ENCODE measurements at places on chromosomes 5 and 9. TPM values are rescaled to one million over a fixed set of nuclear protein-coding genes. Genes with fewer than 3 reads are reported as not detected.
A peak's percentile ranks its signal among the peaks of the same experiment; 100 is the strongest.

The FOXD4L4 gene
- 0.36 TPM for total RNA-seq

The CCNJL gene
- 3.5 TPM for total RNA-seq

The SLC1A3 gene
- 12.4 TPM for total RNA-seq

The PCDHGA10 gene
- 11.4 TPM for total RNA-seq

The SPINK13 gene
- not detected for total RNA-seq

The FBP2 gene
- not detected for total RNA-seq

The GRAMD2B gene
- 30.6 TPM for total RNA-seq

The ADRA1B gene
- 16.0 TPM for total RNA-seq

The PCDHGA7 gene
- 8.0 TPM for total RNA-seq

The ADGRV1 gene
- total RNA-seq: 0.36 TPM

DNA sequence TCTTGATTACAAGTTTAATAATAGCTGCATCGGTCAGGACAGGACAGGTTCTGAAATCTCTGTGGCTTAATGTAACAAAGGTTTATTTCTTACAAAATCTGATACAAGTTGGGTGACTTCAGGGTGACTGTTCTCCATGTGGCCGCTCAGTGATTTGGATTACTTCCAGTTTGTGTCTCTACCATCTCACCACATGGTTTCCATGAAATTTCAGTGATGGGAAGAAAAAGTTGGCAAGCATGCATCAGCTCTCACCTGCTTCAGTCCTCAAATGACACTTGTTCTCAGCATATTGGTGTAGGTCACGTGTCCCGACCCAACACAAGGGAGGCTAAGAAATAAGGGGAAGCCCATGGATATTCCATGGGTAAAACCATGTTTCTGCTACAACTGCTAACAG is 7.8 kb upstream of the TMEM268 start:
- no peak for DNase-seq

DNA sequence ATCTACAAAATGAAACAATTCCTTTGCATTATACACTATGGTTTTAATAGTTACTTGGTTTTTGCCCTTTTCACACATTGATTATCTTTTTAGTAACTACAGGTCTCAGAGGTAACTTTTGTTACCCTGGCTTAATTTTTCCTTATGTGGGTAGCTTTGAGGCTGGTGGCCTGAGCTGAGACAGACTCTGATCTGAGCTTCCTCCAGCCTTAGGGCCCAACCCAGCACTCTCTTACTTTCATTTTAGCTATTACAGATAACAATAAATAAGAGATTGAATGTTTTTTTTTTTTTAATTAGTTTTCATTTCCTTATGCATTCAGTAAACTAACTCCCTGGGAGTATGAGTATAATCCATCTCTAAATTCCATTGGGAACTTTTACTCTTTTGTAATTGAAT is 15.1 kb upstream of the OXCT1 start:
- DNase-seq: no peak

- DNase-seq: no peak
These were observed 11.1 kb downstream of the UNC5A start for GRCh38 chr5:176821441-176821840.

DNA sequence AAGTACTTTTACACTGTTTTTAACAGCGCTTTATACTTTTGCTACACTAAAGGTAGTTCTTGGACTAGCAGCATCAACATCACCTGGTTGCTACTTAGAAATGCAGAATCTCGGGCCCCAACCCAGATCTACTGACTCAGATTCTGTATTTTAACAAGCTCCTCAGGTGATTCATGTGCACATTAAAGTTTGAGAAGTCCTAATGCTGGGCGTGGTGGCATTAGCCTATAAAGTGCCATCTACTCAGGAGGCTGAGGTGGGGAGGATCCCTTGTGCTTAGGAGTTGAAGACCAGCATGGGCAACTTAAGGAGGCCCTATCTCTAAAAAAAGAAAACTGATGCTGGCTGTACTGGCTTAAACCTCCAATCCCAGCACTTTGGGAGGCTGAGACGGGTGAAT is 26.7 kb downstream of the TMEM252 start:
- DNase-seq: no peak

GRCh38 chr9:125296843-125297372 is 35.3 kb downstream of the GAPVD1 start:
- DNase-seq: no peak

DNA sequence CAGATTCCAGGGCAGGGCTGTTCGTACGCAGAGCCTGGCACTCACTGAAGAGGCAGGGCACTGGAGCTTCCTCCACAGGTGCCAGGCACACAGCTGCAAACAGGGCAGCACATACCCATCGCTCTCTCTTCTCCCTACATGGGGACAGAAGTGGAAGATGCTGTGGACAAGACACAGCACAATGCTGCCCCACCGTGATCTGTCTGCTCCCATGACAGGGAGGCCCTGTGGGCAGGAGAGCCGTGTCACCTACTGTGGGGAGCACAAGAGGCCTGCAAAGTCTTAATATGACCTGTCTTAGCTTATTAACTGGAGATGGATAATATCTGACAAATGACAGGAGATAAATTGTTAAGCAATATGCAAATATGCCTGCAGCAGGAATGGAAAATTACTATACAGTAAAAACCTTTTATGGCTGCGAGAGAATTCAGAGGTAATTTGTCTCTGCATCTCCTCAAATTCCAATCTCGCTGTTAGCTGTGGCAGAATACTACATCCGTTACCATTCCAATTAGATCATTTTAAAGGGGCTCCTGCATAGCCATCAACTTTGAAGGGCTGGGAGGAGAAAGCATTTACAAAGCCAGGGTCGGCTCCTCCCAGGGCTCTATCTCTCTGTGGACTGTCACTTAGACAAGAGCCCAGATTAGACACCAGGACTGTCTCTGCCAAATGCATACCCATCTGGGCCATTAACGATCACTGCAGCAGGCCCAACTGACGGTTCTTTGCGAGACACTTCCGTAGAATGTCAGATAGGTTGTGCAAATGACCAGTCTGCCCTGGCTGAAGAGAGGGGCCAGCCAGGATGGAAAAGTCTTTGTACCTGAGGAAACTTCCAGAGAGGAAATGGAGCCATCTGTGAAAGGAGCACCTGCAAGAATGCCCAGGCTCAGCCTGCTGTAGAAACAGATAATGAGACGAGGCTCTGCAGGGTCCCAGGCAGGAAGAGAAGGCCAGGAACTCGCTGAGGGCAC is 90.7 kb upstream of the FSTL4 start:
- DNase-seq: no peak

DNA sequence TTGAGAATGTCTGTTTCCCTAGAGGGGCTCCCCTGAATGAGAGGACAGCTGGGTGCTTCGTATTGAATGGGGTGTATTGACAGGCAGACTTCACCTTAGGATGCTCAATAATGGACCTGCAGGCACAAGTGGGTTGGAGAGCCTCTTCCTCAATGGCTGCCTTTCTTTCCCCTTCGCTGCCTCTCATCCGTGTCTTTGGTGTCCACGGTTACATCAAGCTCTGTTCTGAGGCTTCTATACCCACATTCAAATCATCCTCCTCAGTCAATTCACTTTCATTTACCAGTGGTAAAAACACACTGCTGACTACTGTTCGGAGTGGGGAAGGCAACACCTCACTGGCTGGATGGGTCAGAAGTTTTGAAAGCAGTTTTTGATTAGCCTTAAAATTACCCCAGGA is 20.6 kb downstream of the LIX1 start:
- DNase-seq: no peak

GRCh38 chr5:17177501-17178372 is 39.7 kb upstream of the BASP1 start:
- DNase-seq: no peak

DNA sequence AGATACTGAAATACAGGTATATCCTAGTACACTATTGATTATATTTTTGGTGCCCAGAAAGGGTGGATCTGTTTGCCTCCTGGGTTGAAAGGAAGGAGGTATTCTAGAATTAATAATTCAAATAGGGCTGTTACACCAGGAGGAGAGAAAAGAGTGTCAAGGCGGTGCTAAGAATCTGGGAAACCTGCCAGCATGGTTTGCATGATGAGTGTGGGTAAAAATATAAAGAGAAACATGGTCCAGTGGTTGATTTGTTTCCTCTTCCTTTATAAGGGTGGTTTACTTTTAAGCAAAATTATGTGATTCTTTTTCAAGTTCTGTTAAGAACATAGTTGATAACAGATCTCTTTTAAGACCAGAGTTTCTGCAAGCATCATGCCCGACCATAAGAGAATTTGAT is 69.4 kb upstream of the NFIB start:
- DNase-seq: no peak

- DNase-seq: peak; percentile 71
These were observed 62.3 kb downstream of the LHFPL2 start for GRCh38 chr5:78586251-78586650.

DNA sequence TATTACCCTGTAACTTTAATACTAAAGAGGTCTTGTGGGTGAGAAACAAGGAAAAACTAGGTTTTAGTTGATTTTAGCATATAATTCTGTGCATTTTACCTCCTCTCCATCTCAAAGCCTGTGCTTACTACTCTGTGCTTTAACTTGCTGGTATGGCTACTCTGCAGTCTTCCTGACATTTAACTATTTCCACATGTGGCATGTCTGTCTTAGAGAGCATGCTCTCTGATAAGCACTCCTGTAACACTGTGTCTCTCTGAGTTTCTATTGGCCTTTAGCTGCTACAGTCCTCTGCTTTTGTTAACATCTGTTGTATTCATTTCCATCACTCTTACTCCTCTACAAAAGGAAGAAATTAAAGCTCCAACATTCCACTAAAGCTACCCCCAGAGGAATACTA is 418.3 kb downstream of the RAB3C start:
- no peak for DNase-seq

- DNase-seq: peak; percentile 83
These were observed 17.7 kb downstream of the NINJ1 start for GRCh38 chr9:93116072-93116961.

GRCh38 chr9:114501796-114502682 is 3.2 kb downstream of the WHRN start:
- DNase-seq: no peak

GRCh38 chr5:122882831-122883230 is 37.4 kb downstream of the SNX24 start:
- DNase-seq: no peak

GRCh38 chr9:105413525-105413924 is 34.3 kb upstream of the FSD1L start:
- no peak for DNase-seq

DNA sequence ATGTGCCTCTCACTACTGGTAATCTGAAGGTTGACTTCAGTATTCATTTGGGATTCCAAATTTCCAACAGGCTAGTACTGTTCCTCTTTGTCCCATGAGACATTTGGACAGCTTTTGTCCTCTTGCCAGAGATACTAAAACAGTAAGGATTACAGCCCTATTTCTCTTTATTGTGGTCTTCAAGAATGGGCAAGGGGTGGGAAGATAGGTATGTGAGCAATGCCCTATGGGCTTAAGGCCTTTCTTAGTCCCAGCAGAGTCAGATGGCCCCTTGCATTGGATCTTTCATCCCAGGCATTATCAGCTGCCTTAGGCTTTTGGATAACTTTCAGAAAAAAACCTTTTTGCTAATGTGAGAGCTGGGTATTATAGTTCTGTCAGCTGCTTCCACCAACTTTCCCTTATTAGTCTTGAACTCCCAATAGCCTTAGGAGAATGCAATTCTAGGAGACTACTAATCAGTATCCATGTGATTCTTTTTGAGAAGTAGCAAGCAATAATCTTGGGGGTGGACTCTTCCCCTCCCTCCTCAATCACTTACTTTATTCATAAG is 361.1 kb upstream of the NUDT12 start:
- no peak for DNase-seq

- DNase-seq: no peak
These were observed at the start of gene GABRP for GRCh38 chr5:170783498-170784247. Gene GABRP (plus strand): TSS chr5:170783725. CDS start chr5:170788616, 4,891 bp downstream.

- peak; percentile 75 for DNase-seq
These were observed 46.5 kb upstream of the SYNPO start for GRCh38 chr5:150593996-150594395.

GRCh38 chr9:109535365-109535764 is 37.3 kb upstream of the PTPN3 start:
- no peak for DNase-seq

DNA sequence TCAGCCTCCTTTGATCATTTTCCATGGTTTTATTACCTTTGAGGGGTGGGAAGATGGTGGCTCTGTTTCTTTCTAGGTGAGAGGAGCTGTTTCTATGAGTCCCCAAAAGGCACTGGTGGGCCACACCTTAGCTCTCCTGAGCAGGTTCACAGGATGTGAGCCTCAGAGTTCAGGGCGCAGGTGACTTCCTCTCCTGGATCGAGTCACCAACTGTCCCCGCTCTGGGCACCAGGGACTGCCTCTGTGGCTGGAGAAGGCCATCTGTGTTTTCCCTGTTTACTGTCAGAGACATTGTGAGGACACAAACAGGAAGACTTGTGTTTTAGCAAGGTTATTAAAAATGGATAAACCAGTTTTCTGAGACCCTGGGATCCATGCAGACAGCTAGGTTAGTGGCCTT is 68.5 kb downstream of the IL31RA start:
- no peak for DNase-seq

DNA sequence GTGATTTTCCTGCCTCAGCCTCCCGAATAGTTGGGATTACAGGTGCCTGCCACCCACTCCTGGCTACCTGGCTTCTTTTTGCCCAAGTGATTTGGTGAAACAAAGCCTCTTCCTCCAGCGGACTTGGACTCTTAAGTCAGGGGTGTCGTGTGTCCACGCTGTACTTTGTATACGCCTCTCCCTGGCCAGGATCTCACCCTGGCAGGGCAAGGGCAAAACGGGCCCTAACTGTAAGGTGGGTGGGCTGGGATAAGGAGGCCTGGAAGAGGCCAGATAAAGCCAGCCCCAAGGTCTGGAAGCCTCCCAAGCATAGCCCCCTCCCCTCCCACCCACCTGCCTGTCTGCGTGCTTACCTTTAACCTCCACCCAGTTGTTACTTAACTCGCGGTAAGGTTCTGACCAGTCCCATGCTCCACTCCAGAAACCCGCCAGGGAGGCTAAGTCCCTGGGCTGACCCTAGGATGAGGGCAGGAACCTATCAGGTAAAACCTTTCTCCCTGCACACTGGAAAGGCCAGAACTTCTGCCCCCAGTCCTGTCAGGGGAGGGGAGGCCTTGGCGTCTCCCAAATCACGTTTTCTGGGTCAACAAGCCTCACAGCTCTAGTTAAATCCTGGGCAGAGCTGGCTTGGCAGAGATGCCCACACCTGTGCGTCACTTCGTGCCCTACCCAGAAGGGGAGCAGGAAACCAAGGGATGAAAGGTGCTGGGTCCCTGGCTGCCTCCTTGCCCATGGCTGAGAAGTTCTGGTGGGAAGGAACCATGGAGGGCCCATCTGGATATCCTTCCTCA is 8.4 kb downstream of the CDK9 start:
- no peak for DNase-seq

- no peak for DNase-seq
These were observed 153.0 kb downstream of the NSG2 start for GRCh38 chr5:174198541-174198940.

DNA sequence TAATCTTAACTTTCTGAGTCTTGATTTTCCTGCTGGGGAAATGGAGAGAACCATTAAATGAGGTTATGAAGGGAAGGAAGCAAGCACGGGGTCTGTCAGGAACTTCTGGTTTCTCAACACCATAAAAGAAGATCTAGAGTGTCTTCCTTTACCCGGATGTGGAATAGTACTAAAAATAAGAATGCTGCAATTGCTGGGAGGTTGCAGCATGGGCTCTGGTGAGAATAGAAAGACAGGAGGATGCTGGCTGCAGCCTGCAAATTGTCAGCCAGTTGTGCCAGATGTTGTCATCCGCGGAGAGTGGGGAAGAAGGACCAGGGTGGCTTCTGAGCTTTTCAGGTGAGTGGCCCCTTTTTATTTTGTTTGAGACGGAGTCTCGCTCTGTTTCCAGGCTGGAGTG is 69.3 kb upstream of the STC2 start:
- no peak for DNase-seq
